CD14-positive monocyte (primary cell): ENCODE measurements at places on chromosomes 4 and X. TPM values are rescaled to one million over a fixed set of nuclear protein-coding genes. Genes with fewer than 3 reads are reported as not detected.

DNA sequence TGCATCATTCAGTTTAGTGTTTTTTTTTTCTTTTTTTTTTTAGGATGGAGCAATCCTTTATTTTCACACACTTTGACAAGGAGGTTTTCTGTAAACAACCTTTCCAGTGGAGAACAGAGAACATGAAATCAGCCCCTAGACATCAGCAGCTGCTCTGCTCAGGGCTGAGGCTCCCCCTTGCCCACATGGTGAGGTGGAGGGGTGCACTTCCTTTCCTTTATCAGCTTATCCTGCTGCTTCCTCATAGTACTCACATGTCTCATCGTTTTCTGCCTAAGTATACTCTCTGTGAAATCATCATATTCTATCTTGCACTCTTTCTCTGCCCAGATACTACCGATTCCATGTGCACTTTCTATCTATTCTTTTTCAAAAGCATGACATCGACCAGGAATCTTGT is 47.6 kb upstream of the PRSS12 start:
- DNase-seq: no peak

The LANCL3 gene
- 0.01 TPM in 1 of 2 replicates, not detected in the other for polyA plus RNA-seq

The POLR2B gene
- 36.1 TPM for polyA plus RNA-seq

DNA sequence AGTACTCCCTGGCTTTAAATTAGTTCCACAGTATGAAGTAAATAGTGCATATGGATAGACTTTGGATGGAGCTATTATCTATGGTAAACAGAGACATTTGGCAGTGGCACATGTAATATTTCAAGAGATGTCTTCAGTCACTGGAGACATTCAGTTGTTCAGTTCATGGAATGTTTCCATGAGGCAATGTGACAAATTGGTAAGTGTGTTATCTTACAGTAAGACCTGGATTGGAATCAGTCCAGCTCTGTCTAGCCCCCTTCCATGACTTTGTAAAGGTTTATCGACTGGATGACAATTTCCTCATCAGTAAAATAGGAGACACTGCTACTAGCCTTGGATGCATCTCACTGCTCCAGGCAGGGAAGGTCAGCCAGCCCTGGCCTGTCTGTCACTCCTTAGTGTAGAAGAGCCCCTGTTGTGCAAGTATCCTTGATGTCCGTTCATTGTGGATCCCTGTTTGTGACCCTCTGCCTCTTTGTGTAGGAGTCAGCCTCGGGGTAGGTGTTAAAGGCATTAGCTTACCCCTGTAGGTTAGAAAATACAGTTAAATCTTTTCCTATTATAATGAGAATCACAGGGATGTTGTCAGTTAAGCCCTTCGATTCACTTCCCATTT is 335.9 kb downstream of the ANK2 start:
- no peak for DNase-seq

The MAPK10 gene
- 0.36 TPM for polyA plus RNA-seq

The CENPI gene
- 0.04 and 0.17 TPM in 2 replicates for polyA plus RNA-seq

DNA sequence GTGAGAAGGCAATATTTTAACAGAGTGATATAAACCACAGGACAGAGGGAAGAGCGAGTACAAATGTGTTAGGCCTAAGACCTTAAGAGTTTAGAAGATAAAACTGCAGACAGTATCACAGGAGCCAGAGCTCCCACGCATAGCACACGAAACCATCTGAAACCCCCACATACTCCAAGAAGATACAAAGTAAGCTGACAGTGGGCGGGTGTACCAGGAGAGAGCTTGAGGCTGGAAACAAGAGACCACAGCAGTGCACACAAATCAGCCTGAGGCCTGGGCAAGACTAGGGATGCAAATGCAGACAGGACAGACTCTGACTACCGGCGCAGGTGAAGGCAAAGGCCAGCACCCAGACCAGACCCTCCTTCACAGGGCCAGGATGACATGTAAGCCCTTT is 54.1 kb upstream of the ARHGAP24 start:
- no peak for DNase-seq

The KCND1 gene
- not detected for polyA plus RNA-seq

GRCh38 chr4:110618581-110619462 is 4.1 kb downstream of the PITX2 start:
- DNase-seq: no peak

DNA sequence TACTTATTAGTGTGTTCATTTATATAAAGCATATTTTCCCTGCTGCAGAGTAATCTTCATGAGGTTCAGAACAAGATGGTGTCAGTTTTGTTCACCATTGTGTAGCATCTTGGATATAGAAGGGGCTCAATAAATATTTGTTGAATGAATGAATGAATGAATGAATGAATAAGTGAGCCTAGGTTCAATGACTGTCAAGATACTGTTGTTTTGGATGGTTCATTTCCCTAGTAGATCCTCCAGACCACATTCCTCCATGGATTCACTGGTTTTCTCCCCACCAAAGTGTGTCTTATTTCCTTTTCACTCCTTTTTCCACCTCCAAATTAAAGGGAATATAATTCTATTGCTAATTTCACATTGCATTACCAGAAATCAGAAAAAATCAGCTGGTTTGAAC is 2.1 kb upstream of the OCIAD2 start:
- no peak for DNase-seq

GRCh38 chr4:186104890-186105646 is 564 bp downstream of the FAM149A start:
- no peak for DNase-seq

The MTMR8 gene
- polyA plus RNA-seq: 0.27 and 0.51 TPM in 2 replicates

DNA sequence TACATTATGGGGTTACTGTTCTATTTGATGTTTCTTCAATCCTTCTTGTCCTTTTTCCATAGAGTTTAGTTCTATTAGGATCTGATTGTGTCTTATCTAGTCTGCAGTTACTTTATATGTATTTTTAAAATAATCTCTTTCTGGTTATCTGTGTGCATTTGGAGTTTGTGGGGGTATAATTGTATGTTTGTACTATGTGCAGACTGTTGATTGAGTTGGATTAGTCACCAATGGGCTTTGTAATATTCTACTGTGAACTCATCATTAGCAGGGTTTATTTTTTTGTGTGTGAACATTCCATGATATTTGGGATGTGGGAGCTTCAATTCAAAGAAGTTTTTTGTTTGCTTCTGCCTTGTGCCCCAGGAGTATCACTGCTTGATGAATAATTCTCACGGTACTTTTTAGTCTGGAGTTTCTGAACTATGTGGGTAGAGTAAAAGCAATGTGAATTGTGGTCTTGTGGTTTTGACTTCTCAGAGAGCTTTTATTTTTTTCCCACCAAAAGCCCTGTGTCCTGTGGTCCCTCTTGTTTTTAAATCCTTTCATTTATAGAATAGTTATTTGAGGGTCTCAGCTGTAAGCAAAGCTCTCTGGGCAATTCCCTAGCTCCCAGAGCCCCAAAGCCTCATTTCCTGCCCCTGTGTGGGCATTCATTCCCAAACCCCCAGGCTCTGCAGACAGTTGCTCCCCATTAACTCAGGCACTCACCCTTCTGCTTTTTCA is 127.8 kb downstream of the PHKA2 start:
- DNase-seq: no peak

DNA sequence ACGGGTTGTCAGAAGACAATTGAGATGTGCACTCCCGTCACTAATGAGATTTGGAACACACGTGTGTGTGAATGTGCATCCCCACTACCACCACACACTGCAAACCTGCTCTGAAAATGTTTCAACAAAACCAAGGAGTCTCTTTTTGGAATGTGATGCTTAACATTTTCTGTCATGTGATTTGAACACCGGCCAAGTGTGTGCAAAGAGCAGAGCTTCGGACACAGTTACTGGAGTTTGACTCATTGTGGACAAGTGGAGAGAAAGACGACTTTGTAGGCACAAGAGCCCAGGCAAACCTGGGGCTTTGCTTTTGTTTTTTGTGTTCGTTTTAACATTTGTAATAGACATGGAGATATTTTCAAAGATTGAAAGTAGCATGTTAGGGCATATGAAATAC is 49.2 kb downstream of the CCKAR start:
- DNase-seq: no peak

DNA sequence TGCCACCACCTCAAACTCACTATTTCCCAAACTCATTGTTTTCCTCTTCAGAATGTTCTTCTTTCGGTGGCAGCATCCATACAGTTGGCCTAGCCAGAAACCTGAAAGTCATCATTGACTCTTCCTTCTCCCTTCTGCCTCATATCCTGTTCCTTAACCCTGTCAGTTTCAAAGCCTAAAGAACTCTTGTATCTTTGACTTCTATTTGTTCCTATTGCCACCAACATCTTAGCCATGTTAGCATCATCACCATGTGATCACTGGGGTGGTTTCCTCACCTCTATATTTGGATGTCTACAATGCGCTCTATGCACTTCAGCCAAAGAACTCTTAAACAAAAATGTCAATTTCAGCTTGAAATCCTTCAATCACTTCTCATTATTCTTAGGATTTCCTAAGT is 29.0 kb downstream of the DDX60L start:
- DNase-seq: peak; percentile 65

DNA sequence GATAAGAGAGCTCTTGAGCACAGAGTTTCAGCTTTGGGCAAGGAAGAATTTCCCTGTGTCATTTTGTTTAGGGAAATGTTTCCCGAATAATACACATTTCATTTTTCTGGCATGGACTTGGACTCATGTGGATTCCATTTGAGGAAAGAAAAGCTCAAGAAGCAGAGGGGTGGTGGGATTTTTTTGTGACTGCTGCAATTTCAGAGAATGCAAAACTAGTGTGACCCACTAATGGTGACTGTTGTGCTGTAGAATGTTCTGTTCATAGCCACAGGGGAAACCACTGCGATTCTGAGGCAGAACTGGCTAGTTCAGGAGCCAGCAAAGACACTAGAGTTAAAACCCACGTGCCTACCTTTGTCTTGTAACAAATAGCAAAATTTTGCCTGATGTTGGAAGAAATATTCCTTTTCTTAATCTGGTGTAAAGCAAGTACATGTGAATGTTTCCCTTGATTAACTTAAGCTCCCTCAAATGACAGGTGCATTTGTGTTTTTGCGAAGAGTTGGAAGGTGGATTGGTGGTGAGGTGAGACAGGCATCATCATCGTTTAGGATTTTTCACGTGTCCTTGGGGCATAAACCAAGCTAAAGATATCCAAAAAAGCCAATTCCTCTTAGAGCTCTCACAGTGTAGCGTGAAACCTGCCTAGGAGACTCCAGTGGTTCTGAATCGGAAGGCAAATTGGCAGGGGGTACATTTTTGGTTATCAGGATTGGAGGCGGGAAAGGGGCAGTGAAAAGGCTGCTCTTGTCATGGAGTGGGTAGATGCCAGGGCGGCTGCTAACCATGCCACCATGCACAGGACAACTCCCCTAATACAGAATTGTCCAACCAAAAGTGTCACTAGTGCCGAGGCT is 38.0 kb upstream of the FAM9C start:
- no peak for DNase-seq

DNA sequence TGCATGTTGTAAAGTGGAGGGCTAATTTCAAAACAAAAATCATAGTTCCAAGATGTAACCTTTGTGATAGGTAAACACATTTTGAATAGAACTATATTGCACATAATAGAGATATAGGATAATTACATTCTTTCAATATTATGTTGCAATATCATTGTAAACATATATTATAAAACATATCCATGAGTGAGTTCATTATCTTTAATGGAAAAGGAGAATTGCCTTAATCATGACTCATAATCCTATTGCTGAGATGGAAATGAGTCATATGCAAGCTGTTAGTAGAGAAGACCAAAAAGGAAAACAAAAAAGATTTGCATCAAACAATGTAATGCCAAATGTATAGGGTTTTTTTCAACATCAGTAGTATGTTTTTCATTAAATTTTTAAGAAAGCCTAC is 73.7 kb upstream of the WDR44 start:
- DNase-seq: no peak

DNA sequence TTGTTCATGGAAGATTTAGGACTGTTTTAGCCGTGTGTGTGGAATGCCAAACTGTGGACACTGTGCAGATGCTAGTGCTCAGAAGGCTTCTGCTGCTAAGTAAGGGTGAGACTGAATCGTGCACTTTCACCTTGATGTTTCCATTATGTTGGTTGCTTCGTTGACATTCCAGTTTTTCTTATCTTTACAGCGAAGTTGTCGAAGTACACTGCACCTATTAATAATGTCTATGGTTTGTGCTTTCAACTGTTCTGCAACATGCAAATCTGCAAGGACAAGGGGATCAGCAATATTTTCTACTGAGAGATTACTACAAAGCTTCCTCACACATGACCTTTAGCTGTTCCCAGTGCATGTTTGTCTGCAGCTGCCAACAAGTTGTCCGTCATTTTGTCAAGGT is 67.7 kb downstream of the UGT2A3 start:
- DNase-seq: no peak

GRCh38 chr4:107248571-107248970 is 212.5 kb upstream of the DKK2 start:
- no peak for DNase-seq

DNA sequence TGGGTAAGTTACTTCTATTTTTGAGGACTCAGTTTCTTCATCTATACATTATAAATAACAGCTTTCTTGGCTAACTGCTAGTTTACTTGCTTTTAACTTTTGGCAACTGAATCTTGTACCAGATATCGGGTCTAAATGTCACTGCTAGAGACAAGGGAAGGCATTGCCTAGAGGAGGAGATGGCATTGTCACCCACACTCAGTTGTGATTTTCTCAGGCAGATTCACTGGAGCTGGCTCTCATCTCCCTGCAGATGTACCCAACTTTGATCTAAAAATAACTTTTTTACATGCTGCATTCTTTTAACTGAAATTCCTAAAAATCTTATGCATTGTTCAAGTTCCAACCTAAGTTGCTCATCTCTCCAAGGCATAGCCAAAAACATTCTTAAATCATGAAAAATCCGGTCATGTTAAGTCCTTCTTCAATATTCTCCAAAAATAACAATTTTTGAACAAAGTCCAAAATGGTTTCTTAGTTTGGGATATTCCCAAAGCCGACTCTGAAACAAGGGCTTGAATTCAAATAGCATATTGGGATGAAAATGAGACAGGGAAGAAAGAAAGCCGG is 469.0 kb upstream of the BOD1L1 start:
- no peak for DNase-seq

DNA sequence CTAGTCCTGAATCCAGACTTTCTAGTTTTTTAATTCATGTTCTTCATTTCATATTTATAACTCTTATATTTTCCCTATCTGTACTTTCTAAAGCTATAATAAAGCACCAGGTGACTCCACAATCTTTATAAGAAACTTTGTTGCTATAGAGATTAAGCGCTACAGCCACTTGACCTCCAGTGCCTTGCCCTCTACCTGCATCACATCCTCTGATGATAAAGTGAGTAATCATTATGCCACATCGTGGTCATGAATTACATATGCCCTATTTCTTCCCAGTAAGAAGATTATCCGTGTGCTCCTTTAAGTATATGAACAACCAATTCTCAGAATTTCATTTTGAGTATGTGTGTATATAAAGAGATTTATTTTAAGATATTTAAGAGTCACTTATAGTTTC is 6.8 kb upstream of the DYNLT3 start:
- DNase-seq: no peak

The SMIM10 gene
- 0.26 TPM for polyA plus RNA-seq

DNA sequence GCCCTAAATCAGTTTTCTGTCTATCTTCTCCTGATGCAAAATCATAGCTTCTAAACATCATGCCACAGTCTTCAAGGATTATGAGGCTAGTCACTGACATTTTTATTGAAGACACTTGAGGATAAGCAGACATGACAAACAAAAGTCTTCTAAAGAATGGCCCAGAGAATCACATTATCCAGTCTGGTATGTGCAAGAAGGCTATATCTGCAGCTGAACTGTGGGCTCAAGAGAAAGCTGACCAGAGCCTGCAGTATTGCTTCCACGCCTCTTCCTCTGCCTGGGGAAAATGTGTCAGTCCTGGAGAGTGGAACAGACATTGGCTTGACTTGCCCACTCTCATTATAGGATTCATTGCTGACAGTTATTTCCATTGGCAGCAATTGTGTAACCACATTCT is 553.5 kb downstream of the SPOCK3 start:
- no peak for DNase-seq

The GAB3 gene
- 9.5 TPM for polyA plus RNA-seq
